ENCODE measurements at places on chromosomes 6 and 20.
A peak's percentile ranks its signal among the peaks of the same experiment; 100 is the strongest.

DNA sequence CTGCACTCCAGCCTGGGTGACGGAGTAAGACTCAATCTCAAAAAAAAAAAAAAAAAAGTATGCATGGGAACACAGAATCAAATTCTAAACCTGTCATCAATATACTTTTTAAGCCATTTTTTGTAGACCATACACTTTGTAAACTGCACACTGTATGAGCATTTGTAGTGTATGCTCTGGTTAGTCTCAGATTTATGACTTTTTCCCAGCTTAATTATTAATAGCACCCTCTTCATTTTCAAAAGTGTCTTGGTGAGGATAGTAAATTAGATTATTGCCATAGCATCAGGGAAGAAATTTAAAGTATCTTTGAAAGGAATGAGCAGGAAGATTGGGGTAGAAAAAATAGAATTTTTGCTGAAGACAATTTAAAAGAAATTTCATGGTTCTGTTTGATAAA lies 330.8 kb upstream of the RSPO3 start:
- H3K4me3 ChIP-seq: no peak overlapping the region
- H3K36me3 ChIP-seq: no peaks in the 10 kb centered on the region
- H3K27me3 ChIP-seq: no peaks in the 10 kb centered on the region
- H3K4me1 ChIP-seq: no peaks in the 10 kb centered on the region

DNA sequence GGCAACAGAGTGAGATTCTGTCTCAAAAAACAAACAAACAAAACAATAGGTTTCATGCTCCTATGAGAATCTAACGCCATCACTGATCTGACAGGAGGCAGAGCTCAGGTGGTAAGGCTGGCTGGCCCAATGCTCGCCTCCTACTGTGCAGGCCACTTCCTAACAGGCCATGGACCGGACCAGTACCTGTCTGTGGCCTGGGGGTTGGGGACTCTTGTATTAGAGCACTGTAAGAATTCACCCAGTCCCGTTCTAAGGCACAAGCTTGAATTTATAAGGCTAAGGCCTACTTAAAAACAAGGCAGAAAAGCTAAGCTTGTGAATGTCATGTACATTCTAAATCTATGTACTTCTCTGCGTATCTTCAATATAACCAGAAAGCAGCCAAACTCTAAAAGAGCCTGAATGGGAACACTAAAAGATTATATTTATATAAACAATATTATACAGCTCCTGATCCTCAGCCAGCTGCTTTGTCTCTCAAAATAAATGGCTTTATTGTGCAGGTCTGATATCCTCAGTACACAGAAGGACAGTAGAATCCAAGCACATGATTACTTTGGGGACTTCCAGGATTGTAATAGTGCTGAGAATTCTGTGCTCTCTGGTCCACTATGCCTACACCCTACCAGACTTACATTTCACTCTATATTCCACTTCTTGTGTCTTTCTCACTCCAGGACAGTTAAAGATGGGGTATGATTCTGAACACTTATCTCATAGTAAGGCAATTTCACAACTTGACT lies 64.5 kb upstream of the DST start:
- H3K36me3 ChIP-seq: peaks cover 16% of the 10 kb centered on the region
- no peak overlapping the region for H3K4me3 ChIP-seq
- peak; percentile 51 for DNase-seq

- H3K27ac ChIP-seq: no peak overlapping the region
- H3K4me1 ChIP-seq: no peaks in the 10 kb centered on the region
- DNase-seq: no peak
- peaks cover 53% of the 10 kb centered on the region for H3K27me3 ChIP-seq
- H3K4me3 ChIP-seq: no peak overlapping the region
Measured at GRCh38 chr20:63132715-63133471, 83.0 kb downstream of the YTHDF1 start.

- H3K27me3 ChIP-seq: no peaks in the 10 kb centered on the region
- H3K36me3 ChIP-seq: no peaks in the 10 kb centered on the region
- peak; percentile 72 for DNase-seq
- H3K27ac ChIP-seq: no peak overlapping the region
- peaks cover 2% of the 10 kb centered on the region for H3K4me1 ChIP-seq
- H3K4me3 ChIP-seq: no peak overlapping the region
Measured at GRCh38 chr20:50478162-50478990, 31.8 kb upstream of the PTPN1 start.

DNA sequence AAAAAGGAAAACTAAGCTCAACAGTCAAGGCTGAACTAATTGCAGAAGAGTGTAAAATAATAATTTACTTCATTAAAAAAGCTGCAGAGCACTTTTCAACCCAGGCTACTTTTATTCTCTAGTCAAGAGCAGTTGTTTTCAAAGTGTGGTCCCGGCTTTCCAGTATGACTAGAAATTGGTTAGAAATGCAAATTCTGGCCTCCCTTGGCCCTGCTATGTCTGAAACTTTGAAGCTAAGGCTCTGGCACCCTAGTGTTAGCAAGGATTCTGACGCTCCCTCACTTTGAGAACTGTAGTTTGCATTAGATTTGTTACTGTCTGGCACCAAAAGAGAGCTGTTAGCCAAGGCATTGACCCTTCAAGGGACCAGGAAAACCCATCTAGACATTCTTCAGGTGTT lies 9.5 kb upstream of the NXT1 start:
- peaks cover 9% of the 10 kb centered on the region for H3K4me1 ChIP-seq
- no peaks in the 10 kb centered on the region for H3K36me3 ChIP-seq
- H3K27ac ChIP-seq: no peak overlapping the region
- H3K27me3 ChIP-seq: peaks cover 8% of the 10 kb centered on the region
- no peak for DNase-seq

DNA sequence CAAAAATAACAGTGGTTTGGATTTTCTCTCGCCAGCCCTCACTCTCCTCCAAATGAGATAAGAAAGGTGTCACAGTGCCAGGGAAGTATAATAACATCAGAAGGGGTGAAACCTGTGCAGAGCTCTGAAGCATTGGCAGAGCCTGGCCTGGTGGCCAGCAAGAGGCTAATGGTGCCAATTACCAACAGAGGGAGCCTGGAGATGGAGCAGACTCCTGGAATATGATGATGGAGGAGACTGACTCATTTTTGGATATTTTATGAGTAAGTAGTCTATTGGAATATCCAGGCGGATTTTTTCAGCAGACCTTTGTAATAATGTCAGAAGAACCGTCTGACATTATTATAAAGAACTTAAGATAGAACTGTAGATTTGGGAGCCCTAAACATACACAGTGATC lies 442.6 kb upstream of the MARCKS start:
- H3K27me3 ChIP-seq: no peaks in the 10 kb centered on the region
- H3K4me1 ChIP-seq: peaks cover 2% of the 10 kb centered on the region
- no peak overlapping the region for H3K27ac ChIP-seq
- H3K4me3 ChIP-seq: no peak overlapping the region
- H3K36me3 ChIP-seq: no peaks in the 10 kb centered on the region

GRCh38 chr20:16005021-16005914 lies 568.0 kb downstream of the KIF16B start:
- no peak overlapping the region for H3K27ac ChIP-seq
- H3K4me1 ChIP-seq: peaks cover 4% of the 10 kb centered on the region
- H3K27me3 ChIP-seq: no peaks in the 10 kb centered on the region
- no peak for DNase-seq

GRCh38 chr6:147675281-147675680 lies 166.8 kb downstream of the SAMD5 start:
- H3K36me3 ChIP-seq: no peaks in the 10 kb centered on the region
- H3K27me3 ChIP-seq: no peaks in the 10 kb centered on the region
- no peak overlapping the region for H3K27ac ChIP-seq
- DNase-seq: no peak
- no peaks in the 10 kb centered on the region for H3K4me1 ChIP-seq

DNA sequence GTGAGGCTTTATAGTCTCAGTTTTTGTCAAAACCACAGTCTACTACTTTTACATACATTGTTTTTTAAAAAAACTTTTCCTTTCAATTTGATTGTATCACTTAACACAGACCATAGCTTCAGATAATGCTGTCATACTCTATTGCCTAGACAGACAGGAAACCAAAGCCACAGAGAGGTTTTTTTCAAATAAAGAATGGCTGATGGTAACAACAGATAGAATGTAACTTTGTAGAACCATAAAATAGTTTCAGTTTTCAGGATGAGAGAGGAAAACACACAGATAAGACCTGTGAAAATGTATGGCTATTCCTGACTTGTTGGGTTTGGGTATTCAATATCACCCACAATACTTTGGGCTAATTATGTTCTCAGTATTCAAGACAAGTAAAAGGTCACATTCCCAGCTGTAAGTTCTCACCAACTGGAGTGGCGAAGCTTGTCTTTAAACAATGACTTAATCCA lies 94.0 kb downstream of the ADGRG6 start:
- H3K27me3 ChIP-seq: no peaks in the 10 kb centered on the region
- DNase-seq: peak; percentile 80
- H3K4me1 ChIP-seq: no peaks in the 10 kb centered on the region
- H3K36me3 ChIP-seq: no peaks in the 10 kb centered on the region
- no peak overlapping the region for H3K27ac ChIP-seq

Data from mesenchymal stem cell (in vitro differentiated cells and primary cell).